ENCODE measurements at places on chromosomes 2 and 18.

- DNase-seq = no peak
Observed at GRCh38 chr18:79786786-79787526, 10.8 kb upstream of the KCNG2 start.

DNA sequence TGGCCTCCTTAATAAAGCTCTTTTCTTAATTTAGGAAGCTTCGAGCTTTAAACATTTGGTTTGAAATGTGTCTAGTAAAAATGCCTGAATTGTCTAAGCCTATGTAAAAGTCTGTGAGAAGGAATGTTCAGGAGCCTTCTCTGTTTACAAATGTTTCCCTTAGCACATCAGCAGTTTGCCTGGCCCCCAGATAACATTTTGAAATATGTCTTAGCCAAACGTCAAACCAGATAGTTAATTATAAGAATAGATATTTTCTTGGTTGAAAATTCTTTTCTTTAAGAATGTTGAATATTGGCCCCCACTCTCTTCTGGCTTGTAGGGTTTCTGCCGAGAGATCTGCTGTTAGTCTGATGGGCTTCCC, 498.6 kb downstream of the CCDC85A start:
- no peak for DNase-seq

GRCh38 chr18:5529471-5529870, 14.3 kb downstream of the EPB41L3 start:
- no peak for DNase-seq

DNA sequence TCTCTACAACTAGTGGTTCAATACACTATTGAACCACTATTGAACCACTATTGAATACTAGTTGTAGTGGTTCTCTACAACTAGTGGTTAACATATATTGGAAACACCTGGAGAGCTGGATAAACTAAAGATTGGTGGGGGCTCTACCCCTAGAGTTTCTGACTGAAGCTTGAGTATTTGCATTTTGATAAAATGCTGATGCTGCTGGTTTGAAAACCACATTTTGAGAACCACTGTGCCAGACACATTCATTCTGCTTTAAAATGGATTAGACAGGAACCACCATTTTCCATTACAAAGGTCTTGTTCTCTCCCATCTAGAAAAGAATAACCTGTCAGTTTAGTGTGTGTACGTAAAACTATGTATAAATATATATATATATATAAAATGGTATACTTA, 133.3 kb downstream of the TMEM247 start:
- DNase-seq = no peak

DNA sequence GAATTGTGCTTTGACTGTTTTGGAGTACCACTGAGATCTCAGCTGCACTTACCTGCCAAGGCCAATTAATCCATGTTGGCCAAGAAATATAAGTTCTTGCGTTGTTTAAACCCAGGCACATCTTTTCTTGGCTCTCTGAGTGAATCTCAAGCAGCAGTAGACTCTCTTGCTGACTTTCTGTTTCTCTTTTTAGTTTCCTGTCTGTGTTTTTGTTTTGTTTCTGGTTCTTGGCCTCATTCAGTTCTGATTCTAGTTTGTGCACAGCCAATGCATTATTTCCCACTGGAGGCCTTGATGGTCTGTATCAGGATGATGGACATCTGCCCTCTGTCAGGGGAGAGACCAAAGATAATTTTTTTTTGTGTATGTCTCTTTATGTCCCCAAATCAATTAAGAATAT, 379.4 kb downstream of the CDH2 start:
- DNase-seq = no peak

- DNase-seq = no peak
Observed at GRCh38 chr2:183037074-183037552, 1.1 kb downstream of the NCKAP1 start.
